Activated CD8-positive, alpha-beta T cell treated with anti-CD3 and anti-CD28 coated beads for 36 hours (primary cell): ENCODE measurements at places on chromosomes 7 and 10. TPM values are rescaled to one million over a fixed set of nuclear protein-coding genes. Genes with fewer than 3 reads are reported as not detected.

The VGF gene
- total RNA-seq, result not detected

GRCh38 chr7:125605241-125605640, 675.6 kb upstream of the POT1 start:
- no peaks in the 10 kb centered on the region for H3K36me3 ChIP-seq
- H3K27me3 ChIP-seq, result no peaks in the 10 kb centered on the region
- no peak for DNase-seq
- H3K27ac ChIP-seq, result no peak overlapping the region
- H3K4me3 ChIP-seq, result no peak overlapping the region

GRCh38 chr7:151146761-151147160, 20.7 kb downstream of the GBX1 start:
- H3K36me3 ChIP-seq, result peaks cover 3% of the 10 kb centered on the region
- no peak overlapping the region for H3K27ac ChIP-seq
- DNase-seq, result no peak
- no peak overlapping the region for H3K4me3 ChIP-seq
- no peaks in the 10 kb centered on the region for H3K4me1 ChIP-seq

DNA sequence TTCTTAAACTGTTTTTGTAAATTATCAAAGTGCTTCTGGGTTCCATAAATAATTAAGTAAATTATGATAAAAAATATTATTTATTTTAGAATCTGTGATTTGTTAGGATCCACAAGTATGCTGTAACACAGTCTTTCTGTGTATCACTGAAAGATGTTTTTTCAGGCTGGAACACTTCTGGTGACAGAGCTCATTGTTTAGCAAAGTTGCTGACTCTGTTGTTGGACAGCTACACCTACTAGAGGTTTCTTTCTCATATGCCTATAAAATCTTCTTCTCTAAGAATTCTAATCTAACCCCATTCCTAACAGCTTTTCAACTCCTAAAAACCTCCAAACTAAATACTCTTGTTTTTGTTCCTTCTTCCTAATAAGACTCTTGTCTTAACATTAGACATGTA, 176.8 kb downstream of the THSD7A start:
- no peaks in the 10 kb centered on the region for H3K27me3 ChIP-seq
- no peak overlapping the region for H3K4me3 ChIP-seq
- DNase-seq, result no peak
- H3K36me3 ChIP-seq, result no peaks in the 10 kb centered on the region

DNA sequence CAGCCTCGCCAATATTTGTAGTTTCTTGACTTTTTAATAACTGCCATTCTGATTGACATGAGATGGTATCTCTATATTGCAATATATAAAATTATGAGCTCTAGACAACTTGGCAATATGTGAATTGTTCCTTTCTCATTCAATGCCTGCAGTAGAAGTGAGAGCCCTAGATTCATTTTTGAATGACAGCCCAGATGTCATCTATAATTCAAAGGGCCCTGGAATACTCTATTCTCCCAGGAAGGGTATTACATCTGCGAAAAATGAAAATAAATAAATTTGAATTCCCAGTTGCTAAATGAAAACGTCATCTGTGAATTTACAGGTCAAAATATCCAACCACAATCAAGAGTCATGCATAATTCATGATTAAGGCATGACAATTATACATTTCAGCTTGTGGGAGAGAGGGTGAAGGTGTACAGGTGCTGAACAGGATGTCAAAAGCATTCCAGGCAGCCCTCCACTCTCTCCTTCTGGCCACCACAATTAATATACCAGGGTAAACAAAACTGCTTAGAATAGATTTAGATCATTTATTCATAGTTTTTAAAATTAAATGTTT, 1147.3 kb downstream of the XPNPEP1 start:
- no peaks in the 10 kb centered on the region for H3K36me3 ChIP-seq
- no peaks in the 10 kb centered on the region for H3K4me1 ChIP-seq
- no peak overlapping the region for H3K4me3 ChIP-seq
- no peaks in the 10 kb centered on the region for H3K27me3 ChIP-seq
- H3K27ac ChIP-seq, result no peak overlapping the region
- DNase-seq, result no peak

GRCh38 chr7:121837462-121837861, 35.5 kb upstream of the PTPRZ1 start:
- H3K27me3 ChIP-seq, result no peaks in the 10 kb centered on the region
- no peak overlapping the region for H3K4me3 ChIP-seq
- H3K4me1 ChIP-seq, result no peaks in the 10 kb centered on the region
- H3K36me3 ChIP-seq, result no peaks in the 10 kb centered on the region
- no peak overlapping the region for H3K27ac ChIP-seq

- peak overlapping the region; percentile 92 for H3K4me3 ChIP-seq
- no peak for DNase-seq
- H3K36me3 ChIP-seq, result no peaks in the 10 kb centered on the region
- peak overlapping the region; percentile 48 for H3K27ac ChIP-seq
These were observed 1.8 kb downstream of the VCL start for GRCh38 chr10:73999703-74000102.
